Peyer's patch (tissue), 4 donors: ENCODE measurements at places on chromosomes 6 and 20. TPM values are rescaled to one million over a fixed set of nuclear protein-coding genes. Genes with fewer than 3 reads are reported as not detected.
A peak's percentile ranks its signal among the peaks of the same experiment; 100 is the strongest.

Gene BNIP5
- 26.3 TPM for total RNA-seq

DNA sequence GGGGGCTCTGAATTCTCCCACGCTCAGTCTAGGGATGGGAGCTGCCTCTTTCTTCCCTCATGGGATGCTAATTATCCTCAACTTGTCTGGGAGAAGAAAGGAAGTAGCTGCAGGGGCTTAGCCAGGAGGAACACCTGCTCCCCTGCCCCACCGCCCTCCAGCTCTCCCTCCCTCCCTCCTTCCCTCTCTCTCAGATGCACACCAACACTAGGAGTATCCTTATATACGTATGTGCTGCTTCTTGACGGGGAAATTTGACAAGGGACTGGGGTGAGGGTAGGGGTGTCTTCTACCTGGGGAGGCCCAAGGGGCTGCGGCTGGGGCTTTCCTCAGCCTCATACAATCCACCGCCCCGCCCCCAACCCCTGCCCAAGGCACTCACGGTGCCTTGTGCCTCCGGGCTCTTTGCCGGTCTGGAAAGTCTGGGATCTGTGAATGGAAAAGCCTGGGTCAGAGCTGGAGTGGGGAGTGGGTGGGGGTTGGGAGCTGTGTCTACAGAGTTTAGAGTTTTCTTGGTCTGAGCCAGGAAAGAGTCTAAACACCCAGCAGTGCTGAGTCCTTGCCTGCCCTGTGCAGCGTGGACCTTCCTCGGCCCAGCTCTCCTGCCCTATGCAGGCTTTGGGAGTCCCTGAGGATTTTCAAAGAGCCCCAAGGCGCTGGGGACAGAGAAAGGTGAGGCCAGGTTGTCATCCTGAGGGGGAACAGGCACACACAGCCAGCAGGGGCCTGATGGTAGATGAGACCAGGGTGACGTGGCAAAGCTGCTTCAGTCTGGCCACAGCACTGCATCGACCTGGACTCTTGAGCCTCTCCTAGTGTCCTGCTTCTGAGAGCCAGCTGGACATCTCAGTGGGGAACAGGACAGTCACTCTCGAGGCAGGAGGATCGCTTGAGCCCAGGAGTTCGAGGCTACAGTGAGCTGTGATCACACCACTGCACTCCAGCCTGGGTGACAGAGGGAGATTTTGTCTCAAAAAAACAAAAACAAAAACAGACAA is 29.3 kb upstream of the EMILIN3 start:
- no peaks in the 10 kb centered on the region for H3K4me1 ChIP-seq
- no peaks in the 10 kb centered on the region for H3K36me3 ChIP-seq
- H3K4me3 ChIP-seq, result no peak overlapping the region
- no peaks in the 10 kb centered on the region for H3K27me3 ChIP-seq
- H3K27ac ChIP-seq, result peak overlapping the region; percentile 35
- no peak for DNase-seq

- no peaks in the 10 kb centered on the region for H3K4me1 ChIP-seq
- DNase-seq, result no peak
- H3K4me3 ChIP-seq, result no peak overlapping the region
- H3K27ac ChIP-seq, result no peak overlapping the region
These were observed 192.4 kb downstream of the CD83 start for GRCh38 chr6:14309951-14310445.

- H3K4me3 ChIP-seq, result no peak overlapping the region
- DNase-seq, result no peak
- no peaks in the 10 kb centered on the region for H3K4me1 ChIP-seq
- no peaks in the 10 kb centered on the region for H3K27me3 ChIP-seq
These were observed 151.6 kb upstream of the GMDS start for GRCh38 chr6:2396846-2397630.

Gene PTGIS
- total RNA-seq, result 9.5 TPM

Gene PHACTR3
- 14.9 TPM for total RNA-seq

Gene PSORS1C1
- total RNA-seq, result 6.5 TPM

DNA sequence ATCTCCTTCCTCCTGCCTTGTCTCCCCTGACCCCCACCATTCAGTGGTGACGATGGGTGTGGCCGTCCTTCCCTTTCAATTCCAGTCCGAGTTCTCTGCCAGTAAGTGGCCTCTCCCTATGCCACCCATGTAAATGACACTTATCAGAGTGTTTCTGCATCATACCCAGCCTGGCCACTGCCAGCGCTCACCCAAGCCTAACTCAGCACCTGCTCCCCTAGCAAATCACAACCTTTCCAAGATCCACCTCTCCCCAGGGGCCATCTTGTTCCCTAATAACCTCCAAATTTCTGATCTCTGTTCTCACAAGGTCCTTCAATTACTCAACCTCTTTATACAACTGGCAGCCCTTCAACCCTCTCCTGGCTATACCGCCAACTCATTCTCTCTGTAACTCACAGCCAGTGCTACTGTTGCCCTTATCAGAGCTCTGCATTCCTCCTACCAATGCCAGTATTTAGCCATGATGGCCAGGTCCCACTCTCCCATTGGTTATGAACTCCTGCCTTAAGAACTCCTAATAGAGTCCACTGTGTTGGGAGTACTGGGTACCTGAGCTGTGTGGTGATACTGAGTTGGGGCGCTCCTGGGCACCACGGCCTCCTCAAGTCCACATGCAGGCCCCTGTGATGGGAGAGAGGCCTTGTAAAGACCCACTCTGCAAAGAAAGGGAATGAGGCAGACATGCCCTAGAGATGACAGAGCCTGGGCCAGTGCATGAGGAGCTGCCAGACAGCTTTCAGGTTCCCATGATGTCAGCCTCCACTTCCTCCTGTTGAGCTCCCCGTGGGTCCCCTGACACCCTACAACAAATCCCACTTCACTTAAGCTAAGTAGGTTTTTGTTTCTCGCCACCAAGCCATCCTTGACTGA is 187.4 kb upstream of the RREB1 start:
- no peak overlapping the region for H3K4me3 ChIP-seq
- DNase-seq, result no peak
- no peak overlapping the region for H3K27ac ChIP-seq
- H3K27me3 ChIP-seq, result no peaks in the 10 kb centered on the region
- H3K36me3 ChIP-seq, result no peaks in the 10 kb centered on the region

- no peaks in the 10 kb centered on the region for H3K27me3 ChIP-seq
- H3K36me3 ChIP-seq, result no peaks in the 10 kb centered on the region
- no peaks in the 10 kb centered on the region for H3K4me1 ChIP-seq
- peak; percentile 88 for DNase-seq
- H3K27ac ChIP-seq, result no peak overlapping the region
- no peak overlapping the region for H3K4me3 ChIP-seq
These were observed 53.2 kb upstream of the BMP2 start for GRCh38 chr20:6714279-6714711.

DNA sequence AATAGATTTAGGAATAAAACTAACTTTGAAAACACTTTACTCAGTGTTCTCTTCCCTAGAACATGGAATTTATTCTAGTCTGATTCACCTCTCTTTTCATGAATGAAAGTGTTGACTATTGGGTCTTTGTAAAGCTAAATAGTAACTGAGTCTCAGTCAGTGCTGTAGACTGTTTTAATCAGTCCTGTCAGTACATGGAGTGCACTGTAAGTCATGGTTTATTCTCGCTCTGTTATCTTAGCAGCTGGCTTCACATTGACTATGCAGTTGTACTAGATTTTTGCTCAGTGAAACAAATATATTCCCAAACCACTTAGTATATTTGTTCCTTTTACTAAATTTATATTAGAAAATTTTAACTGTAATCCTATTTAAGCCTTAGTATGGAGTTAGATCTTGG is 15.1 kb upstream of the ACAT2 start:
- DNase-seq, result no peak
- peaks cover 99% of the 10 kb centered on the region for H3K36me3 ChIP-seq
- no peak overlapping the region for H3K27ac ChIP-seq
- no peak overlapping the region for H3K4me3 ChIP-seq
- H3K4me1 ChIP-seq, result no peaks in the 10 kb centered on the region
- no peaks in the 10 kb centered on the region for H3K27me3 ChIP-seq

GRCh38 chr20:7850775-7851490 is 89.3 kb downstream of the HAO1 start:
- no peak overlapping the region for H3K4me3 ChIP-seq
- no peak overlapping the region for H3K27ac ChIP-seq
- no peaks in the 10 kb centered on the region for H3K27me3 ChIP-seq
- H3K36me3 ChIP-seq, result no peaks in the 10 kb centered on the region
- no peak for DNase-seq
- no peaks in the 10 kb centered on the region for H3K4me1 ChIP-seq

- H3K36me3 ChIP-seq, result no peaks in the 10 kb centered on the region
- DNase-seq, result peak; percentile 22
- no peaks in the 10 kb centered on the region for H3K27me3 ChIP-seq
- H3K27ac ChIP-seq, result no peak overlapping the region
- H3K4me3 ChIP-seq, result no peak overlapping the region
These were observed 79.2 kb downstream of the NOL4L start for GRCh38 chr20:32505723-32506473.

DNA sequence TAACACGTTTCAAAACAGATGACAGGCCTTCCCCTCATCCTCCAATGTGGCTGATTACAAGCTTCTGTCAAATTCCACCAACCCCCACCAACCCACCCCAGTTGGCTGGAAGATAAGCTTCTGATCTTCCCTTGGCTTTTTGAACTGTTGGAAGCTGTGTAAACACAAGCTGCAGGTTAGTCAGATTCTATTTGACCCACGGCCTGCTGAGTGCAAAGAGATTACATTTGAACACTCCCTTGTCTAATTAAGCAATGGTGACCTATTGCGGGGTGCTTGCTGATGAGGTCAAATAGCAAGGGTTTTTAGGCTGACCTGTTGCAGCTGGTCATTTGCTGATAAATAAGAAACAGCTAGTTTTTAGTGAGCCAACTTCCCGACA is 379.7 kb downstream of the BMP2 start:
- no peaks in the 10 kb centered on the region for H3K27me3 ChIP-seq
- H3K27ac ChIP-seq, result no peak overlapping the region
- H3K36me3 ChIP-seq, result no peaks in the 10 kb centered on the region
- no peak for DNase-seq

DNA sequence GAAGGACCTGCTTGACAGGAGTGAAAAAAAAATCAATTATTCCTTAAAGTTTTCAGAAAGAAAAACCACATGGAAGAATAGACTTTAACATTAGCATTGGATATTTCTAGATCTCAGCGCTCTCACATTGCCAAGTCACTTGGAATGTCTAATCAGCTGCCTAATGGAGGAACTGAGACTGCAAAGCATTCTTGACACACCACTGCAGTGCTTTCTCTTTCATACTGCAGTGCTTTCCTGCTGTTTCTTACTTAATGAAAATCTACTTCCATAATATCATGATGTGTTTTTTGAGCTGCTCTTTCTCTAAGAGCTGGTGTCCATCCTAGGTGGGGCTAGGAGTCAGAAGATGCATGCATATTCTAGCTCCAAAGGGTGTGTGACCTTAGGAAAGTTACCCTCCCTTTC is 20.4 kb upstream of the MCM3 start:
- H3K27me3 ChIP-seq, result no peaks in the 10 kb centered on the region
- peak overlapping the region; percentile 82 for H3K27ac ChIP-seq
- no peak for DNase-seq
- H3K4me3 ChIP-seq, result no peak overlapping the region

DNA sequence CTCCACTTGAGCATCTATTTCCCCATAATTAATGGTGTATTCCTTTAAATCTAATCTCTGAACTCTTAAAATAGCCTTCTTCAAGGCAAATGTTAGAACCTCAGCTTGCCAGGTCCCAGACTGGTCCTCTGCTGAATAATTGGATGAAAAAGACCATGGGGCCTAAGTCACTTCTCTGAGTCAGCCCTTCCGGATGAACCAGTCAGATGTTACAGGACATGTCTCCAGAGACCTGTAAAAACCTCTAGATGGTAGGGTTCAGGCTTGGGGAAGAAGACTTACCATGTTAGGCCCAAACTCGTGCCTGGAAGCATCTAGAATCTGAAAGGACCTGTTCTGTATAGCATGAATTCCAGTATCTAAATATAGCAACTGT is 97.3 kb downstream of the CDKAL1 start:
- no peak overlapping the region for H3K4me3 ChIP-seq
- H3K36me3 ChIP-seq, result no peaks in the 10 kb centered on the region
- DNase-seq, result no peak

DNA sequence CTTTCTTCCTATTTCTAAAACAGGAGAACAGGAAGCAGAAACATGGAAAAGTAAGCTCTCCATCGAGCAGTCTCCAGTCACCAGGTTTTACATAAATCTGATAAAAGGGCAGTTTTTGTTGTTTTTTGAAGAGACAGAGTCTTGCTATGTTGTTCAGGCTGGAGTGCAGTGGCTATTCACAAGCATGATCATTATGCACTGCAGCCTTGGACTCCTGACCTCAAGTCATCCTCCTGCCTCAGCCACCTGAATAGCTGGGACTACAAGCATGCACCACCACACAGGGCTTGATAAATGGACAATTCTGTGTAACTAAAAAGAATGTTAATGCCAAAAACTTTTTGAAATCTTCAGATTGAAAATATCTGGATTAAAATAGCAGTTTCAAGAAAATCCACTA is 23.8 kb downstream of the SAMHD1 start:
- peaks cover 81% of the 10 kb centered on the region for H3K36me3 ChIP-seq
- DNase-seq, result no peak
- no peaks in the 10 kb centered on the region for H3K4me1 ChIP-seq

- no peaks in the 10 kb centered on the region for H3K27me3 ChIP-seq
- no peaks in the 10 kb centered on the region for H3K36me3 ChIP-seq
- no peak for DNase-seq
- no peak overlapping the region for H3K27ac ChIP-seq
These were observed 7.2 kb downstream of the FAM120B start for GRCh38 chr6:170313716-170314295.

DNA sequence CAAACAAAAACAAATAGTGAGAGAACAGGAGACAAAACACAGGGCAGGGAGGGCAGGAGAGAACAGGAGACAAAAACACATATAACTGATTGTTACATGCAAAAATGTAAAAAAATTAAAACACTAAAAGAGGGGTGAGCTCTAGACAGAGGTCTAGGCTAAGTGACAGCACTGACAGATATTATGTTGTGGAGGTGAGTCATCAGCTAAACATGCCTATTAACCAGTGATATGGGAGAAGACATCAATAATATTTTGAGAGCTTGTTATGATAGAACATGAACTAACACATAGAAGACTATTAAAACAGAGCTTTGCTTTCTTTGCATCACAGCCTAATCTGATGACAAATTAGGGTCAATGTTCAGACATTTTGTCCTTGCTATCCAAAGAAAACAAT is 972.7 kb downstream of the PRIM2 start:
- H3K27ac ChIP-seq, result no peak overlapping the region
- no peak overlapping the region for H3K4me3 ChIP-seq
- H3K36me3 ChIP-seq, result no peaks in the 10 kb centered on the region
- no peaks in the 10 kb centered on the region for H3K27me3 ChIP-seq
- no peak for DNase-seq

DNA sequence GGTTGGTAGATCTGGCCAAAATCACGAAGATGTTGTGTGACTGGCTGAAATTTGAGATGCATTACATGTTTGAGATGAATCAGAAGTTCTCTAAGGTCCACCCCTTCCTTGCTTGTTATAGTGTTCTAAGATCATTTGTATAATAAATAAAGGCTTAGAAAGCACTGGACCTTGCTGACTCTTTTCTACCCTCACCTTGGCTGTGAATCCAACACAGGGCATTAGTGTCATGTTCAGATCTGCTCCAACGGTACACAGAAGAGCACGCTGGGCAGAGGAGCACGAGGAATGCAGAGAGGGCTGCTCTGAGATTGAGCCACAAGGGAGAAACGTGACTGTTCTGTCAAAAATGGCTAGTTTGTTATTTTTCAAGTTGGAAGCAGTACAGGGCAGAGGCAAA is 169.5 kb upstream of the HDAC2 start:
- no peaks in the 10 kb centered on the region for H3K27me3 ChIP-seq
- no peaks in the 10 kb centered on the region for H3K36me3 ChIP-seq
- H3K27ac ChIP-seq, result no peak overlapping the region
- DNase-seq, result no peak
- H3K4me3 ChIP-seq, result no peak overlapping the region

- DNase-seq, result no peak
- no peak overlapping the region for H3K27ac ChIP-seq
- no peak overlapping the region for H3K4me3 ChIP-seq
These were observed 586.9 kb upstream of the ARID1B start for GRCh38 chr6:156190270-156190669.
